ENCODE measurements at places on chromosomes 16 and 17.

- no peak for DNase-seq
These were observed 68.3 kb downstream of the SNX11 start for GRCh38 chr17:48175692-48176470.

DNA sequence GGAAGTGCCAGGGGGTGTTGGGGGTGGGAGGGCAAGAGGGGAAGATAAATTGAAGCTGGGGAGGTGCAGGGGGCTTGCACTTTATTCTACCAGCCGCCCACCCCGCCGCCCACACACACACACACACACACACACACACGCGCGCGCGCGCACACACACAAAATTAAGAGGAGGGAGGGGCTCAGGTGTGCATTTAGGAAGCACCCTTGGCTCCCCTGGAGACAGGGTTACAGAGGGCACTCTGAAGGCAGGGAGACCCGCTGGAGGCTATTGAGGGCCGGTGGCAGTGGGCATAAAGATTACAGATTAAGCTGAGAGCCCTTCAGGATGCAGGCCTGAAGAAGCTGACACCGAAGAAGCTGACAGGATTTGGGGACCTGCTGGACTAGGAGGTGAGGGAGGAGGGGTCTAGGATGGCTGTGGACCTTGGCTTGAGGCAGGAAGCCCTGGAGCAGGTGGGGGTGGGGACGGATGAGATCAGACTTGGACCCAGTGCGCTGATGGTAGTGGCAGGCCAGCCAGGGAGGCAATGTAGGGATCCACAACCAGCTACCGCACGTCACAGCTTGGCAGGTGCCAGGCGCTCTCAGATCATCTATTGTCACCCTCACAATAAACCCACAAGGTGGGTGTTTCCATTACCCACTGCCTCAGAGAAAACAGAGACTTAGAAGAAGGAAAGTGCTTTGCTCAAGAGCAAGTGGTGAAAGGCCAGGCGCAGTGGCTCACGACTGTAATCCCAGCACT is 772 bp upstream of the SAMD14 start:
- no peak for DNase-seq

DNA sequence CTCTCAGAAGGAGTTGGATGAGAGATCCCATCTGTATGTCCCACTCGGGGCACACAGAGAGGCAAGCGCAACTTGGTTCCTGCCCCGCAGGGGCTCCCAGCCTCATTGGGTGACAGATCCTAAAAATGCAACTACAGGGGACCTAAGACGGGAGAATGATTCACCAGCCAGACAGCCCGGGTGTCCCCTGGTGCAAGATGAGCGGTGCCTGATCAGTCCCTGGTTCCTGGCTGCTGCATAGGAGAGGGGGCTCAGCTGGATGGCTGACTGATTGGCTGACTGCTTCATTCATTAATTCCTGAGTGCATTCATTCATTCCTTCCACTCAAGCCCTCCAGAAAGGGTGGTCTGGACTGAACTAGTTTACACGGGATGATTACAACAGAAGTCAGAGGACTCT is 22.0 kb downstream of the WNT3 start:
- DNase-seq, result no peak

DNA sequence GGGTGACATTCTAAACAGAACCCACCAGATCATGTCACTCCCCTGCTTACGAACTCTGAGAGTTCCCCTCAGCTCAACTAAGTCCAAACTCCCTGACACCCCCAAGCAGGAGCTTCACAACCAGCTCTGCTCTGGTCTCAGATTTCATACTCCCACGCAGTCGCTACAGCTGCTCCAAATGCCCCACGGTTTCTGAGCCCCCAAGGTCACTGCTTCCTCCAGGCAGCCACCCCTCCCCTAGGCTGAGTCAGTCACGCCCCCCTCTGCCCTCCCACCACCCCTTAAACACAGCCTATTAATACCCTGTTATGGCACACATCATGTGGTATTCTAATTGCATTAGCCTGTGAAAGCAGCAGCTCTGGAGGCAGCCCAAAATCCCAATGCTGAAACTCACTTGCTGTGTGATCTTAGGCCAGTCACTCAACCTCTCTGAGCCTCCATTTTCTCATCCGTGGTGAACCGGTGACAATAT is 51.5 kb downstream of the GSG1L start:
- no peak for DNase-seq

- DNase-seq, result no peak
These were observed 27.9 kb upstream of the RAI1 start for GRCh38 chr17:17653343-17653742.

DNA sequence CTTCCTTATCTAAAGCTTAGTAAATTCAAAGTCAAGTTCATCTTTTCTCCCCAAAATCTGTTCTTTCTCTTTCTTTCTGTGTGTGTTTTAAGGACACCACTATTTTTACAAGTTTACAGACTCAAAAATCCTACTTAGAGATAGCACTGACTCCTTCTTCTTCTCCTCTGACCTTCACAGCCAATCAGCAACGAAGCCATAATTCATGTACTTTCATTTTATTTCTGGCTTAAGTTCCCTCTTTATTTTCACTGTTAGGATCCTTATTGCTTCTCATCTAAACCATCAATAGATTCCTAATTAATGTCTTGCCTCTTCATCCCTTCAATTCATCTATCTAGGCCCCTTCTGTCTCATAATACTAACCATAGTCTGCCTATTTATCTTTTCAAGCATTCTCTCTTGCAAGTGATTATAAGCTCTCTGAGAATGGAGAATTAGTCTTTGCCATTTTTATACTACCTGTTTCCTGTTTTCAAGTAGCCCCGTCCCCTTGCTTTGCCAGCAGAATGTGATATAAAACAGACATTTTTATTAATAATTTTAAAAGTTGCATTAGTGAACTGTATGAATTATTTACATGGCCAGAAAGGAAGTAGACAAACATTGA is 27.0 kb downstream of the CDC27 start:
- no peak for DNase-seq

DNA sequence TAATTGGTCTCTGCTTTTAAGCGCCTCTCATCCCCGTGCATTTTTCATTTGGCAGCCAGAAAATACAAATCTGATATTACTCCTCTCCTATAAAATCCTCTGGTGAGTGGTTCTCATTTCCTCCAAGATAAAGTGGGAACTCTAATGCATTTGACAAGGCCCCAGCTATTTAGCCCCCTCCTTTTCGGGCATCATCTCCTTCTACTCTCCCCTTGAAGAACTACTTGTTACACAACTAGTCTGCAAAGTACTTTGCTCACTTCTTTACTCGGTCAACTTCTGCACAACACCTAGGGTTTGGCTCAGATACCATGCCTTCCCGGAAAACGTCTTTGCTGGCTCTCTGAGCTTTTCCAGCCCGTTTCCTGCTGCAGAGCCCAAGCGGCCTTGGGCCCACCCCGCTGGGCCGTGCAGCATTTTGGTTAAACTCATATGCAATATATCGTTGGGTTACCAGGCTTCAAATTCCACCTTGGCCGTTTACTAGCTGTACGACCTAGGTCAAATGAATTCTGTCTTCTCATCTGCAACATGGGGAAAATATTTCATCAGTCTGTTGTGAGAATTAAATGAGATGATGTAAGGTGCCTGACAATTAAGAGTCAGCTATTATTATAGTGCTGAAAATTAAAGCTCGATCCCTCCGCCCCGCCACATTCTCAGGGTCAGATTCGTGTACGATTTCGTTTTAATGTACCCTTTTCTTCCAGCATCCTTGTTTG is 883 bp upstream of the TAF15 start:
- no peak for DNase-seq

DNA sequence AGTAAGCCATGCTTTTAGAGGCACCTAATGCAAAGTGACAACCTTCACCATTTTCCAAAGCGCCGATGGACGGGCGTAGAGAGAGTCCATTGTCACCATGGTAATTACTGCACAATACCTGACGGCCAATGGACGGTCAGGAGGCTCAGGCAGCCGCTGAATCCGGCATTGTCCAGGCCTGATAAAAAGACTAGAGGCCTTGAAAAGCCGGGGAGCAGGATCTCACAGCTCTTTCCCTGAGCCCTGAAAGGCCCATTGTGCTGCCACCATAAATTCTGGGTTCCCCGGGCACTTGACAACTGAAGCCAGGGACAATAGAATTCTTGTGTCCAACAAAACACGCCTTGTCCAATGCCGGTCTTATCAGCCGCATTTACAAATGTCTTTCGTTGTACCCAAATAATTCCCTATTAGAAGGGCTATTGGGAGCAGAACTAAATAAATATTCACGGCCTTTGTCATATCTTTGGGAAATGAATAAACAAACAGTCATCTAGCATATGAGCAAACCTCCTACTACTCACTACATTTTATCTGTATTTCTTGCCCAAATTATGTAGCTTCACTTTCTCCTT is 62.4 kb downstream of the CDH11 start:
- no peak for DNase-seq
